ENCODE measurements at places on chromosomes 5 and 9. TPM values are rescaled to one million over a fixed set of nuclear protein-coding genes. Genes with fewer than 3 reads are reported as not detected.

Gene PCDHGA6
- total RNA-seq = 1.5 TPM

Gene SYK
- not detected for total RNA-seq

Gene SEMA6A
- 6.6 TPM for total RNA-seq

Gene SLC36A2
- total RNA-seq = not detected

Gene AGPAT2
- total RNA-seq = 33.7 TPM

Gene GRM6
- total RNA-seq = not detected

Gene MAP1B
- 35.5 TPM for total RNA-seq

Gene FGFR4
- 3.6 TPM for total RNA-seq

Gene TPPP
- total RNA-seq = 0.19 TPM
